ENCODE measurements at places on chromosomes 4 and X.

DNA sequence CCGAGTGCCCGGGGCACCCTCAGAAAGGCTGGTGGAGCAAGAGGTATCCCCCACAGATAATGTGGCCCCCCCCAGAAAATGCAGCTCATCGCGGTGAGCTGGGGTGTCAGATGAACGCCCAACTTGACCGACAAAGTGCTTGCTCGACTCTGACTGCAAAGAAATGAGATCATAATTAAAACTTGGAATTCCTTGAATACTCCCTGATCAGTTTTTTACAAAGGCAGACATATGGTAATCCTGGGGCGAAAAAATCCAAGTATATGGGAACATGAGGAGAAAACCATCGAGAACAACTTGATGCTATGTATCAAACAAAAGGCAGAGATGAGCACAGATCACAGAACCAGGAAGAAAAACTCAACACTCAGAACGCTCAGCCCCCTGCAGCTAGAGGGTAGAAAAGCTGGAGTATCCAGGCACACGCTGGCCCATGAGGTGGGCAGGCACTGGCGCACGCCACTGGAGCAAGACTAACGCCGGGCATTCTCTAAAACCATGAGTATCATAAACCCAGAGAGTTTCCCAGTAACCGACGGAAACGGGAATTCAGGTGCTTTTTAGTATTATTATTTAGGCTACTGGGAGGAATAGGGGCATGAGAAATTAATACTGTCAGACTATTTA is 127.3 kb downstream of the AFAP1 start:
- no peak for DNase-seq

- no peak for DNase-seq
Measured at GRCh38 chr4:11739992-11740391, 311.3 kb upstream of the HS3ST1 start.

DNA sequence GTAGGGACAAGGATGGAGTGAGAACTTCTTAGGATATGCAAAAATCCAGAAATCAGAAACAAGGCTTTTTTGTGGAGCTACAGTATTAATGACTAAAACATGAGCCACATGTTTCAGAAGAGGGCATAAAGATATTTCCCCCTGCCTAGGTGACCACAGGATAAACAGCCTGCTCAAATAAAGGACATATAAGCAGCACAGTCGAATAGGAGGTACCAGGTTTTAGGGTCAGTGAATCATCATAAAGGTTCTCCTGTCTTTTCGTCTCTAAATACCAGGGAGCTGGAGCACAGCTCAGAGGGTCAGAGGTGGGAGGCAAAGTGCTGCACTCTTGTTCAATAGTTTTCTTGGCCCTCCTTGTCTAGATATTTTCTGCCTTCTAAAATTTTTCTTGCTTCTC is 211.9 kb upstream of the HS3ST1 start:
- DNase-seq, result no peak

GRCh38 chrX:154412468-154412867 is 1.1 kb downstream of the TAFAZZIN start:
- DNase-seq, result no peak

Data from type B pancreatic cell (in vitro differentiated cells).